ENCODE measurements at places on chromosomes 3 and 15.

GRCh38 chr3:132660052-132660810 is at the start of gene UBA5:
Gene UBA5, plus strand, starts transcription at chr3:132660329. Its CDS starts 209 bp downstream, at chr3:132660538.
- peak; percentile 51 for DNase-seq

GRCh38 chr15:39860200-39860599 is 59.9 kb downstream of the GPR176 start:
- DNase-seq = no peak

DNA sequence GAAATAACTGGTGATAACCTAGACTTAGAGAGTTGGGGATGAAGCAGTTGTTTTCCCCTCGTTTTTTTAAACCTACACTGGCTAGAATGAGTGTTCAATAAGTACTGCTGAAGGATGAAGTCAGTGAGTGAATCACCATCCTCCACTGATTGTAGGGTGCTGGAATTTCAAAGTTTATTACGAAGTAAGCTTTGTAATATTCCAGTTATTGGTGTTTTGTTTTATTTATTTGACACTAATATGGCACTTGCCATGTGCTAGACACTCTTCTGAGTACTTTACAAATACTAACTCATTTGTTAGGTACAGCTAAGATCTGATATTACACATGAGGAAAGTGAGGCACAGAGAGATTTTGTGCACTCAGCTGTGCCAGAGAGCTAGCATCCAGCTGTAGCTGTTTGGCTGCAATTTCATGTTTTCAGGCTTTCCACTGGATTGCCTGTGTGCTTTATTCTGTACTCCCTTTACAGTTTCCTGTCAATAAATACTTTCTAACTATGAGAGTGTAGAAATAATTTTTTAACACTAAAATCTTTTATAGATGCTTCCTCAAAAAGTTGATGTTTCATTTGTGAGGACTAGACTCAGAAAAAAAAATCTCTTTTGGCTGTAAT is 5.8 kb downstream of the MAP2K5 start:
- no peak for DNase-seq

GRCh38 chr3:64080616-64081234 is 57.4 kb upstream of the PSMD6 start:
- DNase-seq = no peak

DNA sequence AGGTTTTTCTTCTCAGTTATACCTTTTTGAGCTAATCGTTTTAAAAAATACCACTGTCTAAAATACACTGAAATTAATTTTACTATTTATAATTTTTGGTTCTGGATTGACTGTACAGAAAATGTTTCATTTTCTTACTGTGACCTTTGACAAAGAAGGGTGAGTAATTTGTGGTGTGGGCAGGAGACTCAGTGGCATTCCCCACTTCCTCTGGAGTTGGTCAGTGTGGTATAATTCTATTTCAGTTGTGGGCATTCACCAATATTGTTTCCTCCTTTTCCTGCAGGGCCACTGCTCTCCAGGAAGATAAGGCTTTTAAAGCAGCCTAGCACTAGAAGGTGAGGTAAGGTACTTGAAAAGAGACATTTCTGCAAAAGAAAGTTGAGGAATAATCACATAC is 6.5 kb downstream of the DAG1 start:
- no peak for DNase-seq

GRCh38 chr3:31952205-31952604 is 28.9 kb downstream of the OSBPL10 start:
- DNase-seq = no peak

Data from T-helper 17 cell (primary cell).